WERI-Rb-1 (cell line): ENCODE measurements at places on chromosomes 4 and X.

DNA sequence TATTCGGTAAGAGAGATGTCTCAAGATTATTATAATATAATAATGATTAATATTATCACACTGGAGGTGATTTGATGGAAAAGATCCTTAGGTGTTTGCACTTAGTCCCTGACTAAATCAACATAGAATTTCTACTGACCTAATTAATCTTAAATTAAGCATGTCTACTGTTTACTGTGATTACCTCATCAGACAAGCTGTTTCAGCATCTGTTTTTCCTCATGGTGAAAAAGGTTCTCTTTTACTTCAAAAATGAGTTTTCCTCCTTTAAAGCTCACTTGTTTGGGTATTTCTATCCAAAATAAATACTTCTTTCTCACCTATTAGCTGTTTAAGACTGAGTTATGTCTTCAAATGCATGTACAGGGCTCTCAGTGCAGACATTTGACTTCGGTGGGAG, 407.8 kb downstream of the NKX6-1 start:
- no peak for DNase-seq

GRCh38 chrX:117985241-117985640, 131.4 kb downstream of the KLHL13 start:
- DNase-seq, result no peak

DNA sequence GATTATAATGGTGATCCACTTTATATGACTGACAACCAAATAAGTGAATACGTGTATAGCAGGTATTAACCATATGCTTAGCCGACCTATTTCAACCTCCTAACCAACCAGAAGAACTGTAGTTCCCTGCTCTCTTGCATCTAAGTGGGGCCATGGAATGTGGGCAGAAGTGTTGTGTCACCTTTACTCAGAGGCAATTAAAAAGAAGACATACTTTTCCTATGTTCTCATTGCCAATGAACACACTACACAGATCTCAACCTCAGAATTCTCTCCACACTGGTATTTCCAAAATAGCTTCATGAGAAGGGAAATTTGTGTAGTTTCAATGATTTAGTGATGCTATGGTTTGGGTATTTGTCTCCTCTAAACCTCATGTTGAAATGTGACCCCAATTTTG, 3.2 kb upstream of the NFKB1 start:
- DNase-seq, result no peak

GRCh38 chr4:40927074-40927473, 177.3 kb downstream of the NSUN7 start:
- DNase-seq, result no peak

GRCh38 chr4:88573995-88574394, 18.3 kb upstream of the HERC3 start:
- DNase-seq, result no peak

GRCh38 chrX:9117851-9118250, 83.9 kb upstream of the FAM9B start:
- DNase-seq, result no peak

DNA sequence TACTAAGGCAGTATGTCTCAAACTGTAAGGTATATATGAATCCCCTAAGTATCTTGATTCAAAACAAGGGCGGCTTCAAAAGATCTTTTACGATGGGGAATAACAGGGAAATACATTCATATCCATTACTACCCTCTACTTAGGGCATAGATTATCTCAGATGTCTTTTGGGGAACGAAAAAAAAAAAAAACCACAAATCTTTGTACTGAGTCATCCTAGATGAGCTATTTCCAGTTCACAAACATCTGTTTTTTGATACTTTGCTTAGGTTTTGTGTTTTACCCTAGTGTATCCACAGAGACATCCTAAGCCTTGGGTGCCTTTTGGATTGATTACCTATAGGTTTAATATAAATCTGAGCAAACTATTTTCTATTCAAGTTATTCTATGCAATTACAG, 457.2 kb downstream of the NLGN4X start:
- DNase-seq, result no peak

DNA sequence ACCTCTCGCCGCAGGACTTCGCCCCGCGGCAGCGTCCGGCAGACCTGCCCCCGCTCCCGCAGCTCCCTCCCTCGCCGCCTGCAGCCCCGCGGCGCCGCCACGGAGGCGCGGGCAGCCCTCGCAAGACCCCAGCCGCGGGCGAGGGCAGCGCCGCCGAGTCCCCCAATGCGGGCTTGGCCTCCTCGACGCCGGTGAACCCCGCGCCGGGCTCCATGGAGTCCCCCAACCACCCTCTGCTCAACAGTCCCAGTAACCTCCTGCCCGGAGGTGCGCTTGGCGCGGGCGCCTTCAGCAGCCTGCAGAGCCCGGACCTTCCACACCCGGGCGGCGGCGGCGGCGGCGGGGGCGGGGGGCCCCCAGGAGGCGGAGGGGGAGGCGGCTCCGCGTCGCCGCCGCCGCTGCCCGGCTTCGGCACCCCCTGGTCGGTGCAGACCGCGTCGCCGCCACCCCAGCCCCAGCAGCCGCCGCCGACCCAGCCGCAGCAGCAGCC, 1.2 kb downstream of the CPEB2 start:
- DNase-seq, result peak; percentile 47

DNA sequence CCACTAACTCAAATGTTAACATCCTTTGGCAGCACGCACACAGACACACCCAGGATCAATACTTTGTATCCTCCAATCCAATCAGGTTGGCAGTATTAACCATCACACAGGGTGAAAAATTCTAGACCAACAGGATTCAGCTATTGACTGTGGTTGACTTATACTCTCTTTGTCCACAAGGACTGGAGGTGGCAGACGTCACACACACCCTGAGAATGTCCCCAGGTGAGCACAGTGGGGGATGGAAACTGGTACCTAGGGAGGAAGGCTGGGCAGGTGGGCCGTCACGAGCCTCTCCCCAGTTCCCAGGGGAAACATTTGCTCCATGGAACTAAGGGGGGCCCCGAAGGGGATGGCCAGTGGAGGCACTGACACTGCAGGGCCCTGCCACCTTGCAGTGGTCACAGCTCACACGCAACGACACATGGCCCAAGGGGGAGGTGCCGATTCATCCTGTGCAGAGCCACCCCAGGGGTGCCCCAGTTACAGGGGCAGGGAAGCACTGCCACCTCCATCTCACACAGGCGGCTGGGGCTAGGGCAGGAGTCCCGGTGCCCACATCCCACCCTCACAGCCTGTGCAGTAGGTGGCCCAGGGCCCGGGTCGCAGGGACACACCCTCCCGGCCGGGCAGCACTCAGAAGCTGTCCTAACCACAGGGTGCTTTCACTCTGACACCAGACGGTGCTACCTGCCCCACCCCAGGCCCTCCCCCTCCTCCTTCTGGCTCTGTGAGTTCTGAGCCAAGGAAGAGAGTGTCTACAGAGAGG, 17.4 kb downstream of the ZFYVE28 start:
- DNase-seq, result no peak
